ENCODE measurements at places on chromosomes 11 and 22.

GRCh38 chr11:110453684-110454354 is 24.1 kb downstream of the FDX1 start:
- DNase-seq, result no peak

- no peak for DNase-seq
These were observed 90.2 kb downstream of the DDX10 start for GRCh38 chr11:108754901-108755625.

DNA sequence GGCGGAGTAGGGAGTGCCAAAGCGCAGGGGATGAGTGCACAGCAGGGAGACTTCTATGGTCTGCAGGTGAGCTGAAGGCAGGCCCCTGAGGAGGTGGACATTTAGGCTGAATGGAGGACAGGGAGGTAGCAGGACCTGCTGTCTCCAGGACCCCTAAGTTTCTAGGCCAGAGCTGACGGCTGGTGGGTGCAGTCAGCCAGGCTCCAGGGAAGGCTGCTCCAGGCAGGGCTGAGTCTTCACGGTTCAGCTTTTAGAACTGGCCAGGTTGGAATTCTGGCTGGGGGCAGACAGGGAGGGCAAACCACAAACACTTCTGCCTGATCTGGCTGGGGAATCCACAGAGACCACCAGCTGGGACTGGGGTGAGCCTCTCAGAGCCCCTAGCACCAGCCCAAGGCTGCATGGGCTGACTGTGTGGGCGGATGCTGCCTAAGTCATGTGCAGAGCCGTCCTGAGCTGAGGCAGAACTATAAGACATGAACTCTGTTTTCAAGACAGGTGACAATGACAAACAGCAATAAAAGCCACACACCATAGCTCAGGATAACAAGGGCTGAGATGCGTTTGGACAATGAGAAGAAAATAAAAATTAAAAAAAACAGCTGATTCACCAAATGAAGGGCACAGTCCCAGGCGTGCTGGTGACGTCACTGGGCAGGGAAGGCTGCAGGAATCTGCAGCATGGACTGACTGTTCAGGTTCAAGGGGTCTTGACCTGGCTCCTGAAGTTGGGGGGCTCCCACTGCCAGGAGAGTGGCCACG is 10.4 kb upstream of the MALAT1 start:
- DNase-seq, result no peak

GRCh38 chr11:47511917-47512316 is 41.0 kb downstream of the CELF1 start:
- no peak for DNase-seq

GRCh38 chr11:103585401-103585800 is 451.0 kb upstream of the DDI1 start:
- no peak for DNase-seq

DNA sequence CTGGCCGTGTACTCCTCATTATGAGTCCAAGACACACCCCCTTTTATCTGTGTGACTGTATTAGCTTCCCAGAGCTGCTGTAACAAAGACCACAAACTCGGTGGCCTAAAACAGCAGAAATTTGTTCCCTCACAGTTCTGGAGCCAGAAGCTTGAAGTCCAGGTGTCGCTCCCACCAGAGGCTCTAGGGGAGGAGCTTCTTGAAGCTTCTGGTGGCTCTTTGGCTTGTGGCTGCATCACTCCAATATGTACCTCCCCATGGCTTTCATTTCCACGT is 3.0 kb downstream of the PRR5 start:
- DNase-seq, result no peak

DNA sequence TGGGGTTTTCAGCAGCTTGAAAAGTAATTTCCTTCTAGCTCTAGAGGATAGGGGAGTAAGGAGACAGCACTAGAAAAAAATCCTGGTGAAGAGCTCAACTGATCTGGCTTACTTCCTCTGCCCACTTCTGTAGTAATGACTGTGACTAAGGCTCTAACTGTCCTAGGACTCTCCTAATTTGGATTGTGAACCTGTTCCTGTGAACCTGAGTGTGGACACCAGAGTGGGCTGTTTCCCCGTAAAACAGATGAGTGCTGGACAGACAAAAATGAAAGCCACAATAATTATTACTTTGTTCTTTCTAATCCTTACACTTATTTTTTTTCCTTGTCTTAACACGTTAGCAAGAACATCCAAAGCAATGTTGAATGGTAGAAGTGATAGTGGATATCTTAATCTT is 154.1 kb downstream of the AASDHPPT start:
- no peak for DNase-seq

DNA sequence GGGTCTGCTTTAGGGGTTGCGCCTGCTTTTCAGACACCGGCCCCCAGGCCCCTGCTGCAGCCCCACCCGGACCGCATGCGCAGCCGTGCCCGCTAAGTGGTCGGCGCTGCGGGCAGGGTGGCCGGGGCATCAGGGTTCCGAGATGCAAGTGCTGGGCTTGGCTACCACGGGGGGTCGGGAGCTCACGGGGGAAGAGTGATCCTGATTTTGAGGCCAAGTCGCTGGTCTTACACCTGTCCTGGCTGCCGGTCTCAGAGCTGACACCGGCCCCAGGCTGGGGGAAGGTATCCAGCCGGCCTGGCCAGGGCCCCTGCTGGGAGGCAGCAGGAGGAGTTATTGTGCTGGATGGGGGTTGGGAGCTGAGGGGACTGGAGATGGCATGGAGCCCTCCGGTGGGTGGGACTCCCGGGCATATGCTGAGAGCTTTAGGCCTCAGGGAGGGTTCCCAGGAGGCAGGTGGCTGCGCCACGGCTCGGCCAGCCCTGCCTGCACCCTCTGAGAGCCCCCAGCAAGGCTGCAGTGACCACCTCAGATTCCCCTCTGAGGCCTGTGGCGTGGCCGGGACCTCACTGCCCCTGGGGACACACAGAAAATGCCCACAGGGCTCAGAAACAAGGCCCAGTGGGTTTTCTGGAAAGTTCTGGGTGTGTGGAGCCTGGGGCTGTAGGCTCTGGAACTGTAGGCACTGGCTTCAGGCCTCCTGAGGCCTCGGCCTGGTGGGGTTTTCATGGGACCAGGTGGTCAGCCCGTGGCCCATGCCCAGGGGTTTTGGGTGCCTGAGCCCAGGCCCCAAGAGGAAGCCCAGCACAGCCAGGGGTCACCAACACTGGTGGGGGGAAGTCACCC is 4.4 kb upstream of the MUC5AC start:
- DNase-seq, result no peak

- no peak for DNase-seq
These were observed 77.1 kb downstream of the RBMXL2 start for GRCh38 chr11:7165911-7166310.

DNA sequence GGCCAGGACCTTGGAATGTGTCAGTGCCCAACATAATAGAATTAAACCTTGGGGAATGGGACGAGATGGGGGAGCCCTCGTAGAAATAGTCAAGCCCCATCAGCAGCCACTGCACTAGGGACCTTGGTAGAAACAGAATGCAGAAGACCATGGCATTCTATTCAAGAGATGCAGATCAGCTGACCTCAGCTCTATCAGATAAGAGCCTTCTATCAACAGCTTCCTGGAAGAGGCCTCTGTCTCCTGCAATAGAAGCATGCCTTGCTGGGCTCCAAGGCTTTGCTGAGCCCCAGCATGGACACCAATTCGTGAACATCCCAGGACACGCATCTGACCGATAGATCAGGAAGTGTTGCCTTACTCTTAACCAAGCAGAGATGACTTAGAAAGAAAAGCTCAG is 27.5 kb upstream of the FLI1 start:
- no peak for DNase-seq

GRCh38 chr11:94794287-94795168 is 26.4 kb downstream of the AMOTL1 start:
- no peak for DNase-seq
